ENCODE measurements at places on chromosomes 6 and 20.

- DNase-seq = no peak
Observed at GRCh38 chr6:41711323-41712038, 23.9 kb downstream of the TFEB start.

- no peak for DNase-seq
Observed at GRCh38 chr20:41482647-41483552, 116.3 kb upstream of the EMILIN3 start.

- DNase-seq = no peak
Observed at GRCh38 chr6:111258010-111258409, 170.7 kb downstream of the SLC16A10 start.

- no peak for DNase-seq
Observed at GRCh38 chr6:37584654-37585522, 85.2 kb upstream of the CCDC167 start.

DNA sequence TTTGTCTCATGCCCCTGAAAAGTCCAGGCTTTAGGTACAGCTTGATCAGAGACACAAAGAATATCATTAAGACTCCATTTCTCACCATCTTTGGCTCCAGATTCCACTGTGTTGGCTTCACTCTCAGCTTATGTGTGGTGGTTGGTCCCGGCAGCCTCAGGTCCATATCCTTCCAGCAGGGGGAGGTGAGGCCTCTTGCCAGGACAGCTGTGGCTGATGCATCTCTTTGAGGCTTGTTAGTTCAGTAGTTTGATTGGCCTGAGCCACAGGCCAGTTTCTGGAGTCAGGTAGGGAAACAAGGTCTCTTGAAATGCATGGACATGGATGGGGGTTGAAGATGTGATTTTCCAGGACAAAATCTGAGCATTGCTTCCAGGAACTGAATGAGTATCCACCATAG, 62.4 kb downstream of the JAG1 start:
- no peak for DNase-seq

DNA sequence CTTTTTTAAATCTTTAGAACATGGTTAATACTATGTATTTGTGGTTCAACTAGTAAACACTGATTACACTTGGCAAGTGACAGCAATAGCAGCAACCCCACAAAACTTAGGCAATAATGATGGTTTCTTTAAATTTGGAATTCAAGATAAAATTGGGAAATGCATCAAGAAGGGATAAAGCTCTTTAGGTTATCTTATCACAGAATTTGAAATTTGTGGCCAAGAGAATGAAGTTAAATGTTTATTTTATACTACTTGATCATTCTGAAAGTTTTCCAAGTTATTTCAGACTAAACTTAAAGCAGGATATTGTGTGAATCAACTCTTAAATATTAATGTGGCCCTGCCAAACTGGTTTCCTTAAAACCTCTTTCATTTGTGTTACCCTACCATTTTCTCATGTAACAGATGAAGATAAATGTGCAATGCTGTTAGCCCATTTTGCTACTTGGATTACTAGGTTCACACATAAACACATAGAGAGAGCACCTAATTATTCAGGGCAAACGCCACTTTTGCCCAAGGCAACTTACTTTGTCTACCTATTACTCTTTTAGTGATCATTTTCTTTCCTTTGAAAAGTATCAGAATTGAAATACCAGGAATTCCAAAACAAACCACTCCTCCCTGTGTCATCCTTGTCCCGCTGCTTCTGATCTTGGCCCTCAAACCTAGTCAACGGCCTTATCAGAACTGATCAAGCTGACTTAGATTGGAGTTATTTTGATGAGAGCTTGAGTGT, 186.7 kb upstream of the TENT5A start:
- DNase-seq = no peak

DNA sequence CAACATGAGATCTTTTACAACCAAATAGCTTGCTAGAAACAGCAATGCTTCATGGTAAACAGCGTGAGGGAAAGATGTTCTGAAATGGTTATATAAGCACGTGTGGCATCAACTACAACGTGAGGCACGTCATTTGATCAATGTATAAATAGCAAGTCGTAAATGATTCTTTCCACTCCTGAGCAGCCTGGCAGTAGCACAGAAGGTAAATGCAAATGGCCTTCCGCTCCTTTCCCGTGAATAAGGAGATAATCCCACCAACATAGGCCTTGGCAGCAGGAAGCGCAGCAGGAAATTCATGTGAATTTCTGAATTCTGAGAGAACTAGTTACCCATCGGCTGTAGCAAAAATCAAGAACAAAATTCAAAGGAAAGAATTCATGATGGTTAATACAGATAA, 17.0 kb downstream of the RPS6KA2 start:
- DNase-seq = no peak

GRCh38 chr20:53322651-53323050, 271.0 kb downstream of the ZNF217 start:
- no peak for DNase-seq

DNA sequence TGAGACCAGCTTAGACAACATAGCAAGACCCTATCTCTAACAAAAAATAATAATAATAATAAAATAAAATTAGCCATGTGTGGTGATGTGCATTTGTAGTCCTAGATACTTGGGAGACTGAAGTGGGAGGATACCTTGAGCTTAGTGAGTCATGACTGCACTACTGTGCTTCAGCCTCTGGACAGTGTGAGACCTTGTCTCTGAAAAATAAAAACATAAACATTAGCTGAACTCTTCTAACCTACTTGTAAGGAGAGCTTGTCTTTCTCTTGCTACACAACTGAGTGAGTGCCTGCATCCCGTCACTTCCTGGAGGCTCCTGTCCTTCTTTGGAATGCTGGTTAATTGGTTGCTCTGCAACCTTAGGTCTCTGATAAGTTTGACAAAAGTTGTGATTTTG, 5.1 kb upstream of the DBNDD2 start:
- DNase-seq = no peak

DNA sequence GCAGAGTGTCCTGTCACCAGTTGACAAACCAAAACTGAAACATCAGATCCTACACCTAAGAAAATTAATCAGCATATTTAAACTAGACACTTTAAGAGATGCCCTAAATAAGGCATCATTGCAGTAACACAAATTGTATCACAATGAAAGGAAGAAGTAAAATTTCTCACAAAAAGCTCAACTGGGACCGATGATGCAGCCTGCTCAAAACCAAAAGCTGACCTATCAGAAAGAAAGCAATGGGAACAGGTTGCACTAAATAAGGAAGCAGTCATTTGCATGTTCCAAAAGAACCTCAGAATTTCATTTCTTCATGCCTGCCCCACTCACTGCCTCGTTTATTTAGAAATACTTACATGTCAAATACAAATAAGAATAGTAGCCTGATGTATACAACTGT, 12.1 kb downstream of the HIVEP2 start:
- no peak for DNase-seq

GRCh38 chr20:50439539-50440453, 70.4 kb upstream of the PTPN1 start:
- DNase-seq = no peak

DNA sequence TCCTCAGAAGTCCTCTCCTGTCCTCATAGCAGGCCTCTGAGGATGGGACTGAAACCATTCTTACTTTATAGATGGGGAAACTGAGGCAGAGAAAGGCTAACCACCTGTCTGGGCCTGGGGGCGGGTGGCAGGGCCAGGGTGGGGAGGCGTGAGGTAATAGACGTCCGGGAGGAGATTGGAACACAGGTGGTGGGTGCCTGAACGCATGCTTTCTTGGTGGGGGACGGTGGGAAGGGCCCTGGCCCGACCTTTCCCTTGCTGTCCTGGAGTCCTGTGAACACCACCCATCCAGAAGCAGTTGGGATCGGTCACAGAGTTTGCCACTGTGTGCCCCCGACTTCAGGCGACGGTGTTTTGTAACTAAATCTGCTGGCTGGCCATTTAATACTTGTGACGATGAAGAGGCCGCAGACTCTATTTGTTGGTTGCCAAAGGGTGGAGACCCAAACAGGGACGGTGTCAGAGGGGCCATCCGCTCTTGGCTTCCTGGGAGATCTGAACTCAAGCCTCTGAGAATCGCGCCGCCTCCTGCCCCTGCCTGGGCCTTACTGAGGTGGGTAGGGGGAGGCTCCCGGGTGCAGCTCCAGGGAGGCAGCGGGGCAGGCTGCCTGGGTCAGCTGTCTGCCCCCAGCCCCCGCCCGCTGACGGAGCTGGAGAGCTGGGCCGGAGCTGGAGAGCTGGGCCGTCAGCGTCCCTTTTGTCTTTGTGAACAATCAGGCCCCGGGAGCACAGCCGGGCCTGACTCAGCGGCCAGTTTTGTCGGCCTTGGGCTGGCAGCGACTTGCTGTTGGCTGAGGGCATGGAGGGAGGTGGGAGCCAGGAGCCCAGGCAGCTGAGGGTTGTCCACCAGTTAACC, 4.1 kb downstream of the RBM38 start:
- DNase-seq = no peak

DNA sequence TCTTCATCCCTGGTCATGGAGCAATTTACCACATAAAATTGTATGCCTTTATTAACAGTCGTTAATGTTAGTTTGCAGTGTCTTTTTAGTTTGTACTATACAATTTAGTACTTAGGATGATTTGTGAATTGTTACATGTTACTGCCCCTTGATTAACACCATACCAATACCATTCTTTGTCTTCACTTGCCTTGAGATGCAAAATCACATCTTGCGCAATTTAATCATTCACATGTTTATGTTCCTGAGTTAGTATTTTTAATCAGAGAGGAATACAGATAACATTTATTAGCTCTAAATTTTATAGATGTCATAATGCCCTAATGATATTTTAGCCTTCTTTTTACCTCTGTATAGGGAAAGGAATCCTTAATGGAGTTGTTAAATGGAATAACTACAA, 114.1 kb downstream of the SCAF8 start:
- no peak for DNase-seq

DNA sequence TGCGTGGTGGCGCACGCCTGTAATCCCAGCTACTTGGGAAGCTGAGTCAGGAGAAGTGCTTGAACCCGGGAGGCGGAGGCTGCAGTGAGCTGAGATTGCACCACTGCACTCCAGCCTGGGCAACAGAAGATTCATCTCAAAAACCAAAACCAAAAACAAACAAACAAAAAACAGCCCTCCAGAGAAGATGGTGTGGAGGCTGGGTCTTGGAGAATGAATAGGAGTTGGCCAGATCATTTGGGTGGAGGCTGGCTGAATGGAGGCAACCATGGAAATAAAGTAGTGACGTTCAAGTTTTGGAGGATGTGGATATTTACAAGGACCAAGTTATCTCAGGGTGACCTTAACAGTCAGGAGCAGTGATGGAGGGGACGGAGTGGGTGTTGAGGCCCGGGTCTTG, 24.7 kb downstream of the HIVEP1 start:
- no peak for DNase-seq

- DNase-seq = no peak
Observed at GRCh38 chr6:56529594-56530191, 113.0 kb downstream of the DST start.

DNA sequence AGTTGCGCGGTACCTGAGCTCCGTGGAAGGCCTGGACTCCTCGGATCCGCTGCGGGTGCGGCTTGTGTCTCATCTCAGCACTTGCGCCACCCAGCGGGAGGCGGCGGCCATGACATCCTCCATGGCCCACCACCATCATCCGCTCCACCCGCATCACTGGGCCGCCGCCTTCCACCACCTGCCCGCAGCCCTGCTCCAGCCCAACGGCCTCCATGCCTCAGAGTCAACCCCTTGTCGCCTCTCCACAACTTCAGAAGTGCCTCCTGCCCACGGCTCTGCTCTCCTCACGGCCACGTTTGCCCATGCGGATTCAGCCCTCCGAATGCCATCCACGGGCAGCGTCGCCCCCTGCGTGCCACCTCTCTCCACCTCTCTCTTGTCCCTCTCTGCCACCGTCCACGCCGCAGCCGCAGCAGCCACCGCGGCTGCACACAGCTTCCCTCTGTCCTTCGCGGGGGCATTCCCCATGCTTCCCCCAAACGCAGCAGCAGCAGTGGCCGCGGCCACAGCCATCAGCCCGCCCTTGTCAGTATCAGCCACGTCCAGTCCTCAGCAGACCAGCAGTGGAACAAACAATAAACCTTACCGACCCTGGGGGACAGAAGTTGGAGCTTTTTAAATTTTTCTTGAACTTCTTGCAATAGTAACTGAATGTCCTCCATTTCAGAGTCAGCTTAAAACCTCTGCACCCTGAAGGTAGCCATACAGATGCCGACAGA, 9.9 kb downstream of the HEY2 start:
- DNase-seq = no peak

DNA sequence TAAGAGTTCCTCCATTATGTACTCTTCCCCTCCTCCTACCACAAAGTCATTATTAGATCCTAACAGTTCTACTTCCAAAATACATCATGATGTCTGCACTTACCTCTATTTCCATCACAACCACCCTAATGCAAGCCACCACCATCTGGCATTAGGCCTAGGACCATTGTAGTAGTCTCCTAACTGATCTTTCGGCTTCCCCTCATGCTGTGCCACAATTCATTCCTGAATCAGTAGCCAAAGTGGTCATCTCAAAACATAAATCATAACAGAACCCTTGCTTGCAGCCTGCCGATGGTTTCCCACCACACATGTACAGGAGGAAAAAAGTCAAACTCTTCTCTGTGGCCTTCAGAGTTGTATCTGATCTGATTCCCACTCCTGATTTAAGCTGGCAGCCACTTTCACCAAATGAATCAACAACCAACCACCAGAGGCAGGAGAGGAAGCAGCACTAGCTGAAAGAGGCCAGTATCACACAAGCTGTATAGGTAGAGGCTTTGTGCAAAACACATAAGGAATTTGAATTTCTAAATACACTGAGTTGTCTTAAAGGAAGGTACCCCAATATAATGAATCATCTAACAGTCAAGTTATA, 26.1 kb downstream of the FAM184A start:
- no peak for DNase-seq

DNA sequence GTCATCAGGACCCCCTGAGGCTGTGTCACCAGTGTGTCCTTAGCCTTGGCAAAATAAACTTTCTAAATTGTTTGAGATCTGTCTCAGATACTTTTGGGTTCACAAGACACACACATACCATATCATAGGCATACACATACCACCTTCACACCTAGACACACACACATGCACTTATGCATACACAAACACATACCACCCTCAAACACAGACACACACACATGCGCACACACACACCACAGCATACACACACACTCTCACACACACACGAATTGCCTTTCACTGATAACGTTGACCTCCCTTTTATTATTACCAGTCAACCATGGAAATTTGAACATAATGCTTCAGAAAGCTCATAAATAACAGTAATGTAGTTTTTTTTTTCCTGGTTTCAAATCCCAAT, 108.6 kb upstream of the MYLIP start:
- DNase-seq = no peak

DNA sequence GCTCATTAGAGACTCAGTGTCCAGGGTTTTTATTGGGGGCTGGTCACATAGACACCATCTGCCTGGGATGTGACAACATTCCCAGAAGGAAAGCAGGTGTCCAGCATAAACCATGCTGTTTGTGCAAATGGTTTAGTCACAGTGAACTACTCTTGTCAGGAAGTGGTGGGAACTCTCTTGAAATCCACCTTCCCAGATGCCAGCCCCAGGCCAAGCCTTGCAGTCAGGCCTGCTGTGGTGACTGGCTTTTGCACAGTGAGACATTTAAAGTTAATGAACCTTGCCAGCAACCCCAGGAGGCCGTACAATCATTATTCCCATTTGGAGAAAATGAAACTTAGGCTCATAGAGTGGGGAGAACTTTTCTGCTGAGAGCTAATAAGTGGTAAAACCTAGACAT, 242.5 kb upstream of the KCNG1 start:
- no peak for DNase-seq

- DNase-seq = no peak
Observed at GRCh38 chr20:62350098-62350628, 16.9 kb downstream of the LAMA5 start.

- DNase-seq = no peak
Observed at GRCh38 chr20:63854766-63855362, 6.4 kb upstream of the ABHD16B start.

All from activated CD8-positive, alpha-beta memory T cell treated with anti-CD3 and anti-CD28 coated beads for 1 hour (primary cell).